Pancreas (tissue), 10 donors: ENCODE measurements at places on chromosomes 16 and 17.
A peak's percentile ranks its signal among the peaks of the same experiment; 100 is the strongest.

DNA sequence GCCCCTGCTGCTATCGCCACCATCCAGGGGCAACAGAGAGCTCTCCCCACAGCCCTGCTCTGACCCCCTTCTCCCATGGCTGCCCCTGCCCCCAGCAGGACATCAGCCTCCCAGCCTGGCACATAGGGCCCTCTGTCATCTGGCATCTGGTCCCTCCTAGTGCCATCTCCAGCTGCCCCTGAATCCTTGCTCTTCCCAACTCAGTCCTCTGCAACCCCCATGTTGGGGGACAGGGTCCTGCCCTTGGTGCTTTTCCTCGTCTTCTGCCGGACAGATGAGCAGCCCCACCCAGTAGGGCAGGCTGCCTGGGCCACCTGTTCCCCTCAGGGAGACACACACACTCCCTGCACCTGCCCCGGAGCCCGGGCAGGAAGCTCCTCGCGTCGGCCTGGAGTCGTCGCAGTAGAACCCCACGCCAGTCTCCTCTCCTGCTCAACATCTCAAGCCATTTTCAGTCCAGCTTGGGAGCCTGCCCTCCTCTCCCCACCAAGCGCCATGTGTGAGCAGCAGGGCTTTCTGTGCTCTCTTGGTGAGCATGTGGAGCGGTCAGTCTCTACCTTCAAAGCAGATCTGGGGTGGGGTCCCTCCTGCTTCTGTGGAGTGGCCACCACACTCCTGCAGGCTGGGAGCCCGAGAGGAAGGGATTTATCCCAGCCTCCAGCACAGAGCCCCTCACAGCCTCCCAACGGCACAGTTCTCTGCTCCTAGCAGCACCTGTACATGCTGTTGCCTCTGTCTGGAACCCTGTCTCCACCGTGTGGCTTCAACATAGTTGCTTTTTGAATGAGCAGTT lies 28.2 kb downstream of the TNFRSF13B start:
- H3K4me3 ChIP-seq, result no peak overlapping the region
- no peak for DNase-seq
- H3K27ac ChIP-seq, result no peak overlapping the region
- H3K36me3 ChIP-seq, result no peaks in the 10 kb centered on the region

DNA sequence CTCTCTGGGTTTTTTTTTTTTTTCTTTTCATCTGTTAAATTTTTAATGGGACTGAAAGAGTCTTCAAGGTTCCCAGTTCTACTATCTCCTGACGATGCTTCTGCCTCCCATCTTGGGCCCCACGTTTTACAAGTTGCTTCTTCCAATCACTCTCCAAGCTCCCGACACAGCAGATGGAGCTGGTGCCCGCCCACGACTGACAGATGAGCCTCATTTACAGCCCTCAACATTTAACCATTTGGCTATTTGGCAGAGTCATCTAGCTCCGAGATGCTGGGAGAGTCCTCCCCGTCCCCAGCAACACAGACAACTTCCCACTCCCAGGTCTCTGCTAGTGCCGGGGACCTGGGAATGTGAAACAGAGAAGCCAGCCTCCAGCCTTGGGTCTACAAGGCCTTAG lies 276.9 kb downstream of the SHISA9 start:
- no peaks in the 10 kb centered on the region for H3K27me3 ChIP-seq
- no peaks in the 10 kb centered on the region for H3K4me1 ChIP-seq
- no peak overlapping the region for H3K4me3 ChIP-seq
- no peak overlapping the region for H3K27ac ChIP-seq

GRCh38 chr17:81514739-81515529 lies 2.3 kb upstream of the ACTG1 start:
- DNase-seq, result peak; percentile 90
- H3K36me3 ChIP-seq, result peaks cover 20% of the 10 kb centered on the region
- no peaks in the 10 kb centered on the region for H3K27me3 ChIP-seq
- H3K4me3 ChIP-seq, result peak overlapping the region; percentile 97
- H3K27ac ChIP-seq, result peak overlapping the region; percentile 100

GRCh38 chr17:57121308-57122042 lies 36.4 kb downstream of the AKAP1 start:
- no peaks in the 10 kb centered on the region for H3K27me3 ChIP-seq

DNA sequence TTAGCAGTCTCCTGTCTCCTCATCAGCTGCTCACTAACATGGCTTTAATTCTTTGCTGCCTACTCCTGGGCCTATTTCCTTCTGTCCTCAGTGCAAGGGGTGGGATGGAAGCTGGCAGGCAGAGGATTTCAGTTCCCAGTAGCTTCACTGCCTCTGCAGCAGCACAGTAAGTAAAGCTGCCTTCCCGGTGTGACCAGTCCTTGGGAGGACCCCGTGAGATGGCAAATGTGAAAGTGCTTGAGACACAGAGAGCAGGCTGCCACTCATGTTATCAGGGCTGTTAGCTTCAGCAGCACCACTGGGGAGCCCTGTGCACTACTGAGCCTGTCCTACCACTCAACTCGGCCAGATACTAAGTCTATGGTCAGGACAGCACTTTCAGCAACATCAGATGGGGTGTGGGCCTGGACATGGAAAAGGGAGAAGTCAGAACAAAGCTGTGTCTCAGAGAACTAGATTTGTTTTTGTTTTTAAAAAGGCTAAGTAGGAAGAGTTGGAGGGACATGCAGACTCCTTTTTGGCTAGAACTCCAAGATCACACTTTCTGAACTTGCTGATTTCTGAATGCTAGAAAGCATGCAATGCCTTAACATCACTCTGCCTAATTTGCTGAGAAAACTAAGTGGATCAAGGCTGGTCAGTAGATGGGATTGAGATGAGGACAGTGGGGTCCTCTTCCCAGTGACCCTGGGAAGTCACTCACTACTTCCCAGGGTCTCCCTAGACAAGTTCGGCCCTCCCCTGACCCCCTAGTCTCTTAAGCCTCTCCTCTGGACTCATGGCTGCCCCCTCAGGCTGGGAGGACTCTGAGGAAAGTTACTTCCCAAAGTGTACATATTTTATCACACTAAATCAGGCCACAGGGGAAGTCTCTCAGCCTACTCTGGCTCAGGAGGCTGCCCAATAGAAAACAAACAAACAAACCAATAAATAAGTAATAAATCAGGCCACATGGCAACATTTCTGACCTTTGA lies 1.1 kb downstream of the ACSF2 start:
- peaks cover 12% of the 10 kb centered on the region for H3K4me1 ChIP-seq
- no peaks in the 10 kb centered on the region for H3K27me3 ChIP-seq
- H3K4me3 ChIP-seq, result peak overlapping the region; percentile 65

DNA sequence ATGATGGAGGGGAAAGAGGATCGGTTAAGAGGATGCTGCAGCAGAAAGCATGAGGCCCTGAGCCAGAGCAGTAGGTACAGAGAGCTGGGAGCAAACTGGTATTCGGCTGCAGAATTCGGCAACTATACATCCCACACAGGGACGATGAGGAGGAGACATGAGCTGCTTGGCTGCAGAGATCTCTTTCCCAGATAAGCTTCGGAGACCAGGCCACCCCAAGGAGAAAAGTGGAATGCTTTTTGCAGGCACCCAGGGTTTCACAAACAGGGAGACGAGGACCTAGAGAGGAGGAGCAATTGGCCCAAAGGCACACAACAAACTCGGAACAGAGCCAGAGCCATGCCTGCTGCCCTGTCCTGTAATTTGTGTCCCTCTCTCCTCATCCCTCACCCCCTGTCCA lies 62.0 kb downstream of the TMEM132E start:
- no peak overlapping the region for H3K27ac ChIP-seq
- DNase-seq, result no peak
- H3K4me3 ChIP-seq, result no peak overlapping the region
- H3K36me3 ChIP-seq, result no peaks in the 10 kb centered on the region
- no peaks in the 10 kb centered on the region for H3K27me3 ChIP-seq

- H3K4me3 ChIP-seq, result no peak within 1 kb of the TSS
- H3K4me1 ChIP-seq, result no peaks in the 10 kb centered on the region
- no peaks in the 10 kb centered on the region for H3K27me3 ChIP-seq
- H3K27ac ChIP-seq, result no peak within 1 kb of the TSS
These were observed at the start of gene MSLN for GRCh38 chr16:760545-761343. TSS of gene MSLN (plus strand) at chr16:760734. CDS start at chr16:762681, 1,947 bp downstream.

- no peak overlapping the region for H3K4me3 ChIP-seq
- peaks cover 10% of the 10 kb centered on the region for H3K4me1 ChIP-seq
- no peaks in the 10 kb centered on the region for H3K27me3 ChIP-seq
- no peak overlapping the region for H3K27ac ChIP-seq
- DNase-seq, result peak; percentile 59
- H3K36me3 ChIP-seq, result no peaks in the 10 kb centered on the region
These were observed 5.5 kb downstream of the PPP1R9B start for GRCh38 chr17:50144845-50145531.

DNA sequence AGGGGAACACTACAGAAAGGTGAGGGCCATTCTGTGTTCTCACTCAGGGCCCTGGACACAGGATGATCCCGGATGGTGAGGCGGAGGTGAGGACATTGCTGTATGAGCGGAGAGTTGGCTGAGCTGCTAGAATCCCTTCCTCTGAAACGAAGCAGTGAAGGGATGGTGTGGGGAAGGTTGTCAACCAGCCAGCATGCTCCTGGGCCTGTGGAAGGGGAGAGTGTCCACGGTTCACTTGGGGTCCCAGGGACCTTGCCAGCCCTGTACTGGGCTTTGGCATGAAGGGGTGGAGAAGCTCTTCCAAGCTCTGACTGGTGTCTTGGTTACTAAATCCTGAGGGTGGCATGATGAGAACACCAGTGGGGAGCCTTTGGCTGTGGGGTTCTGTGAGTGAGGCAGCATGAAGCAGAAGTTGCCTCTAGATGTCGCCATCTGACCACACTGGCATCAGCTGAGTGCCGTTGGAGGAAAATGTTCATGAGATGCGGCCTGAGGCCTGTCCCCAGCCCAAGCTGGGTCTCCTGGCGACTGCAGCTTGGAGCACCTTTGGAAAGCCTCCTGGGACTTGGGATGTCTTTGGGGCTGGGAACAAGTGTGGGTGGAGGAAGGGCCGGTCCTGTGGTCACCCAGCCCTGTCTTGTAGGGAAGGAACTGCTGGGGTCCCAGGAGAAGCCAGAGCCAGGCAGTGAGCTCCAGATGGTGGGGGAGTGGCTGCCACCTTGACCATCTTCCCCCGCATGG lies 14.8 kb downstream of the PDP2 start:
- H3K36me3 ChIP-seq, result no peaks in the 10 kb centered on the region
- no peak overlapping the region for H3K27ac ChIP-seq
- no peaks in the 10 kb centered on the region for H3K27me3 ChIP-seq
- no peak overlapping the region for H3K4me3 ChIP-seq
- DNase-seq, result peak; percentile 51

GRCh38 chr17:3723556-3724377 lies at the start of gene HASPIN:
TSS of gene HASPIN (plus strand) at chr17:3723903. CDS start at chr17:3723936, 33 bp downstream.
- peak; percentile 93 for DNase-seq
- peak within 1 kb of the TSS; percentile 65 for H3K4me3 ChIP-seq
- H3K36me3 ChIP-seq, result peaks cover 5% of the 10 kb centered on the region
- no peaks in the 10 kb centered on the region for H3K27me3 ChIP-seq

DNA sequence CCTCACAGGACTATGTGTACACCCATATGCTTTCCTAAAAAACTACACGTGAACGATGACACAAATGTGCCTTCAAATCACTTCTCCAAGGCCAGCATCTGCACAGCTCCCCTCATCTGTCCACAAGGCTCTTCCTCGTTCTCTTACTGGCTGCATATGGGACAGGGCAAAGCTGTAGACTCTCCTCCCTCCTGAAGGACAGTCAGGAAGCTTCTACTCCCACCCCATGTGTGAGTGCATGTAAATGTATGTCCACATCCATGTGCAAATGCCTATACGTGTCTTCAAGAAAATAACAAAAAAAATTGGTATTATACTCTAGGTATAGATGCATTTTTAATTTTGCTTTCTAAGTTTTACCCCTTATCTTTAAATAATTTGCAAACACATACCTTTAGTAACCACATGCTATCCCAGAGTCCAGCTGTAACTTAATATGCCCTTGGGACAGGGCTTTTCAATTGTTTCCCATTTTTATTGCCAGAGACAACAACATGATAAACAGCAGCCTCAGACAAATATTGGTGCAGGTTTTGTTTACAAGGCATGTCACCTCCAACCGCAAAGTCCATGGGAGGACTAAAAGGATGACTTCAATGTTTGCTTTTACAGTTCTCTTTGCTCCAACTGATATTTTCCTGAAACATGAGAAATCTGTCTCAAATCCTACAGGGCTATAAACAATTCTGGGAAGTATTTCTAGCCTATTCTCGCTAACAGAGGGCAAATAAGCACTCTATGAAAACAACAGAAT lies 31.6 kb upstream of the FAAP100 start:
- no peak overlapping the region for H3K27ac ChIP-seq
- H3K4me3 ChIP-seq, result no peak overlapping the region
- no peak for DNase-seq

DNA sequence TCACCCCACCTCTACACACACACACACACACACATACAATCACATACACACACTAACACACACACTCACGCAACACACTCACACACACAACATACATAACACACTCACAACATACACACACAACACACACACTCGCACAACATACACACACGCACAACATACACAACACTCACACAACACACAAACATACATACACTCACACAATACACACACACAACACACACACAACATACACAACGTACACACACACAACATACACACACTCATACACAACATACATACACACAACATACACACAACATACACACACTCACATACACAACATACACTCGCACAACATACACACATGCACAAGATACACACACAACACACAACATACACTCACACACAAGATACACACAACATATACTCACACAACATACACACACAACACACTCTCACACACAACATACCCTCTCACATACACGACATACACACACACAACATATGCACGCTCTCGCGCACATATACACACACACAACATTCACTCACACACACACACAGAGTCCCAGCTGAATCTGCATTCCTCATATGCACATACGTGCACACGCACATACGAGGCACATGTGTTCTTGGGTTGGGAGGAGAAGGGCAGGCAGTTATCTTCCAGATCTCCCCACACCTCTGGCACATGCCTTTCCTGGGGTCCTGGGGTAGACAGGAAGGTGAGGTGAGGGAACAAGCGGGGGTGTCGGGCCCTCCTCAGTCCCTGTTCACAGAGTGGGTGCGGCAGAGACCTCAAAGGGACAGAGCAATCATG lies 1.1 kb downstream of the ASGR2 start:
- no peak overlapping the region for H3K4me3 ChIP-seq
- no peaks in the 10 kb centered on the region for H3K36me3 ChIP-seq
- no peaks in the 10 kb centered on the region for H3K27me3 ChIP-seq

GRCh38 chr17:75428543-75429469 lies 23.3 kb upstream of the GRB2 start:
- H3K4me1 ChIP-seq, result no peaks in the 10 kb centered on the region
- no peaks in the 10 kb centered on the region for H3K27me3 ChIP-seq
- no peak overlapping the region for H3K27ac ChIP-seq
- H3K36me3 ChIP-seq, result no peaks in the 10 kb centered on the region
- DNase-seq, result no peak

DNA sequence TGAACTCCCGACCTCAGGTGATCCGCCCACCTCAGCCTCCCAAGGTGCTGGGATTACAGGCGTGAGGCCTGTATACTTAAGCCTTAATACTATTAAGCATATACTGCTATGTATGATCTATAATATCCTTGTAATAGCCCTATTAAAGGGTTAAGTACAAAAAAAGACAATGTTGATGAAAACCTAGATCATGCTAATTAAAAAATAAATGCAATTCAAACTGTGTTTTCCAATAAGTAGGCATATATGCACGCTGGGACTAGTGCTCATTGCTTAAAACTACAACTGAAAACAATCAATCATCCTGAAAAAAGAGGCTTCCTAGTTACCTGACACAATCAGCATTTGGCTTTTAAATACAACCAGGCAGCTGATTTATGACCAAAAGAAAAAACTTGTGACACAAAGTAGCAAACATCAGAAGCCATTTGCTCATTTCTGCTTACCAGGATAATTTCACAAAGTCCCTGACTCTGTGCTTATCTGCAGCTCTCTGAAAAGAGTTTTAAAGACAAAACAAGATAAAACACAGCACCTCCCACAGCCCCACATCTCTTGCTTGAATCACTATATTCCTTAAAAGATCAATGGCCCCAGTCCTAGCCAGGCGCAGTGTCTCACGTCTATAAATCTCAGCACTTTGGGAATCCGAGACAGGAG lies 11.1 kb downstream of the ZNF385C start:
- no peak overlapping the region for H3K27ac ChIP-seq
- no peak for DNase-seq
- H3K36me3 ChIP-seq, result no peaks in the 10 kb centered on the region
- H3K27me3 ChIP-seq, result no peaks in the 10 kb centered on the region
